ENCODE measurements at places on chromosomes 12 and 14.

GRCh38 chr14:82328442-82328841, 794.8 kb upstream of the SEL1L start:
- DNase-seq = no peak

DNA sequence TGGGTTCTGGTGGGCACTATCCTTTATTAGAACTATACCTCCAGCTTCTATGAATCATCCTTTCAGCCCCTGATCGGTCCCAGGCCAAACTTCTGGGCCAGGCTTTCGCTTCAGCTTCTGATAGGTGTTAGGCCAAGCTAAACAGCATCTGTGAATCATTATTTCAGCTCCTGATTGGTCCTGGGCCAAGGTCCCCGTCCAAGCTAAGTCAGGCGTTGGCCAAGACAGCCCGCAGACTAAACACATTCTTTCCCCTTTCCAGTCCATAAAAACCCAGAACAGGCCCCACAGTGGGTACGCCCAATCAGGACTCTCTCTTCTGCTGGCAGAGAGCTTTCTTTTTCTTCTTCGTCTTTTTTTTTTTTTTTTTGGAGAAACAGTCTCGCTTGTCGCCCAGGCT, 1808.9 kb upstream of the SEL1L start:
- no peak for DNase-seq

- no peak for DNase-seq
These were observed 53.7 kb downstream of the CCDC88C start for GRCh38 chr14:91363776-91364523.

- no peak for DNase-seq
These were observed 25.0 kb upstream of the SLC17A8 start for GRCh38 chr12:100331871-100332270.

- no peak for DNase-seq
These were observed 139.1 kb downstream of the TMTC1 start for GRCh38 chr12:29644536-29645162.

DNA sequence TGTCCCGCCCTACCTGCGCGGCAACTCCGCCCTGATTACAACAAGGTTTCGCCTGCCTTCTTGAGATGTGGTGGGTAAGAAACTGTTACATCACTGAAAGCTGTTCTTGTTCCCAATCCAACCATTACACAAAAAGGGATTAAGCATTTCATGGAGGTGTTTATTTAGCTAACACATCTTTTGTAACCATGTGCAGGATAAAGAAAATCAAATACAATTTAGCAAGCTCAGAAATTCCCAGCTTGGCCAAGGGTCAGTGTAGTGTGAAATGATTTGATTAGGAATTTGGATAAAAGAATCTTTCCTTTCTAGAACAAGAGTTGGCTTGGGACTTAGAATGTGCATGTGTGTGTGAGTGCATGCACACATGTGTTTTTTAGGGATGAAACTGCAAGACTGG, 6.3 kb downstream of the FOXN4 start:
- DNase-seq = no peak

DNA sequence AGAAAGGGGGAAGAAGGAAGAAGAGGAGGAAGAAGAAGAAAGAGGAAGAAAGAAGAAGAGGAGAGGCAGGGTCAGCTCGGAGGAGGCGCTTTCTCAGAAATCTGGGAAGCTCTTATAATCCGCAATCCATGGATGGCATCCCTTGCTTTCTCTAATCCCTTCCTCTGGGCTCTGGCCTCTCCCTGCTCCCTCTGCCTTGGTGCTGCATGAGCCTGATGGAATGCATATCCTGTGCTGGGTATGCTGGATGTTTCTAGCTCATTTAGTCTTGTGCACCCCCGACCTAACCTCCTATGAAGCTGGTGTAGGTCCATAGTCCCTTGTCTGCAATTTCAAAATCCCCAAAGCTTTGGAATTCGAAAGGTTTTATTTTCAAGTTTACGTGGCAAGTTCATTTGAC, 94.2 kb upstream of the MYL2 start:
- no peak for DNase-seq

DNA sequence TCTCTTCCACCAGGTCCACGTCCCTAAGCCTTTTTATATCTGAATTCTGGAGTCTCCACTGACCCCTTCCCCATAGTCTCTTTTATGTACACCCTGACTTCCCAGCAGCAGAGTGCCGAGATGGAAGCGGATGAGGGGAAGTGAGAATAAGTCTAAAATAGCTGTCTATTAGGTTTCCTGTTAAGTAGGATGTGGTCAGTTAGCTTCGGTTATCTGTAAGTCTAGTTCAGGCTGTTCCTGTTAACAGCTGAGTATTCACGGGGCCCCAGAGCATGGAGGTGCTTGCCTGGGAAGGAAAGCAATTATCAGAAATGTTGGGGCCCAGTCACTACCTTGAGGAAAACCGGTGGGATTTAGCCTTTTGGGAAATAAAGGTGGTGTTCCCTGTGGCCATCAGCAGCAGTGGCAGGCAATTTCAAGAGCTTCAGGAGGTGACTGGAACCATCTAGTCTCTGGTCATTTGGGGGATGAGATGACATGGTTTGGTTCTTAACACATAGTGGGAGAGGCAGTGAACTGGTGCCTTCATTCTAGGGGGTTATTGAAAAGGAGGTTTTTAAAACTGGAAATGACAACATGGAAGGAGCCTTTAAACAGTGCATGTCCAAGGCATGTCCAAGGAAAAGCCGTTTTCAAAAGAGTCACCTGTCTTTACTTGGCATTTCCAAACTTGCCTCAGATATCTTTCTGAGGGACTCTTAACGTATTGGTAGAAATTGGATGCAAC, 21.8 kb downstream of the CHST11 start:
- no peak for DNase-seq

DNA sequence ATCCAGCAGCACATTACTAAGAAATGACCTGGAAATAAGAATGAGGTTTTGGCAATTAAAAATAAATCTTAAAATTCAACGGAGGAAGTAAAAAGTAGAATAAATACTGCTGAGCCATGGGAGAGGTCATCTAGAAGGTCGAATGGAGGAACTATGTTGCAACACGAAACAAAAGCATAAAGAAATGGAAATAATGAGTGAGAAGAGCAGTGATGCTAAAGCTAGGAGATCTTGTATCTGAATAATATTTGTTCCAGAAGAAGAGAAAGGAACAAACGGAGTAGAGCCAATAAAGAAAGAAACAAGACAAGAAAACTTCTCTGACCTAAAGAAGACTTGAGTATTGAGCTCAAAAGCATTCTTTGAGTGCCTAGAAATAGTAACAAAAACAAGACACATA, 6.6 kb upstream of the KRT7 start:
- no peak for DNase-seq

DNA sequence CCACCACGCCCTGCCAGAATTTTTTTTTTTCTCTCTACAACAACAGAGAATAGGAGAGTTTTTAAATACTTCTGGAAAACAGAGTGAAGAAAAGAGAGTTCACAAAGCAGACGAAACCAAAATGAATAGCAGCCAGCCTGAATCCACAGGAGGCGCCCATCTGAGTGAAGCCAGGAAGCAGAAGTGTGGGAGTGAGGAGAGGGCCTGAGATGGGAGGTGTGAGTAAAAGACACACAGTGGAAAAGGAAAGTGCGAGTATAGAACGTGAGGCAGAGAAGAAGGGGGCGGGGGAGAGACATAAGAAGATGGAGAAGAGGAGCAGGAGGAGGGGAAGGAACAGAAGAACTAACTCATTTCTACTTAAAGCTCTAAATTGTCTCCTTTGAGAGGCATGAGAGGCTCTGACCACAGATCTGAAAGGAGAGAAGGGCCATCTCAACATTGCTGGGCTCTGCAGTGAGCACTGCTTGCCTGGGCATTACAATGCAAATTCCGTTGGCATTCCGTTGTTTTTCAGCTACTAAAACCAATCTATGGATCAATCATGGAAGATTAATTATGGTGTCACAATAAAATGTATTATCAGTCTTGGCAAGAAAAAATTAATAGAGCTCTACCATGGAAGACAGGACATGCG, 140.1 kb upstream of the CPSF6 start:
- DNase-seq = no peak

DNA sequence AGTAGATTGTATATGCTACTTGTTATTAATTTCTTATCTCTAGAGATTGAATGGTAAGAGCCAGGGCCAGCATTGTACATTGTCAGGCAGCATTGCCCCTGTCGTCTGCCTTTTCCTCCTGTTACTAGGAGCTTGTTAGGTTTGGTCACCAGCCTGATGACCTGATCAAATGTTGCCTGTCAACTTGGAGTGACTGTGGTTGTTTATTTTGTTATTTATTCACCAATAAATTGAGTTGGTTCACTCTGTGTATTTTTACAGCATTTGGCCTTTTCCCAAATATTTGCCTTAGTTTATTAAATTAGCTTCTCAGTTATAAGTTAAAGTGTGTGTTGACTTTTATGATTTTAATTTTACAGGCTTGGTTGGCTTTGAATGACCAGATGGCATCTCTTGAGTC, 88.4 kb downstream of the PRKCH start:
- no peak for DNase-seq

DNA sequence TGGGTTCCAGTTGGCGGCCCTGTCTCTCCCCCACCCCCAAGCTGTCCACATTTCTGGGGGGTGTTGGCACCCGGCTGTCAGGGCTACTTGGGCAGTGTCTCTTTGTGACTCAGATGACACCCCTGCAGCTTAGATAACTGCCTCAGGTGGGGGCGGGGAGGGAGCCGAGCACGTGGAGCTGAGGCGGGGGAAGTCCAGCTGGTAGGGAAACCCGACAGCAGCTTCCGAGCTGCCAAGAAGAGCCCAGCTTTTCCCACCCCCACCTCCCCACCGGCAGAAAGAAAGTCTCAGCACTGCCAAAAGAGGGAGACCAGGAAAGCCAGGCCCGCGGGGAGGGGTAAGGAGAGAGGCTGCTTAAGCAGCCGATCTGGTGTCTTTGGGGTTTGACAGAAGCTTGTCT, 1.4 kb downstream of the LRTM2 start:
- DNase-seq = no peak

GRCh38 chr14:103634156-103634555, 5.1 kb downstream of the KLC1 start:
- DNase-seq = no peak

- no peak for DNase-seq
These were observed 425.0 kb downstream of the TMEM121 start for GRCh38 chr14:105951399-105951798.

- DNase-seq = no peak
These were observed 61.7 kb upstream of the DDX11 start for GRCh38 chr12:31011746-31012566.

- DNase-seq = no peak
These were observed 51.8 kb upstream of the MMP17 start for GRCh38 chr12:131776237-131776889.

GRCh38 chr12:55619354-55620138, 17.1 kb upstream of the OR10P1 start:
- peak; percentile 82 for DNase-seq

GRCh38 chr14:81113176-81113575, 107.6 kb downstream of the GTF2A1 start:
- no peak for DNase-seq

- DNase-seq = no peak
These were observed 48.9 kb downstream of the PPP1R12A start for GRCh38 chr12:79885911-79886490.

- DNase-seq = no peak
These were observed 28.1 kb upstream of the PPM1A start for GRCh38 chr14:60220917-60221316.

DNA sequence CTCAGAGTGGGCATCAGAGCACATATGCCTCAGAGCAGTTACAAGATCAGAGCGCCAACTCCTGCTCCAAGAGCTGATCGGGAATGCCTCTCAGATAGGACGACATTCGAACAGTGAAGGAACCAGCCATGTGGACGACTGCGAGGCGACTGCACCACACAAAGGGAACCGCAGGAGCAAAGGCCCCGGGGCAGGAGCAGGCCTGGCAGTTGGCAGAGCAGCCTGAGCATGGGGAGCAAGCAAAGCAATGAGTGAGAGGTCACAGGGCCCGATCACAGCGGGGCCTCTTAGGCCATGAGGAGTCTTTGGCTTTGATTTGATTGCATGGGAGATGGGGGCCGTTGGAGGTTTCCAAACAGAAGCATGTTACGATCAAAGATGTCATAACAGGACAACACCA, 90.3 kb downstream of the LGMN start:
- DNase-seq = no peak

DNA sequence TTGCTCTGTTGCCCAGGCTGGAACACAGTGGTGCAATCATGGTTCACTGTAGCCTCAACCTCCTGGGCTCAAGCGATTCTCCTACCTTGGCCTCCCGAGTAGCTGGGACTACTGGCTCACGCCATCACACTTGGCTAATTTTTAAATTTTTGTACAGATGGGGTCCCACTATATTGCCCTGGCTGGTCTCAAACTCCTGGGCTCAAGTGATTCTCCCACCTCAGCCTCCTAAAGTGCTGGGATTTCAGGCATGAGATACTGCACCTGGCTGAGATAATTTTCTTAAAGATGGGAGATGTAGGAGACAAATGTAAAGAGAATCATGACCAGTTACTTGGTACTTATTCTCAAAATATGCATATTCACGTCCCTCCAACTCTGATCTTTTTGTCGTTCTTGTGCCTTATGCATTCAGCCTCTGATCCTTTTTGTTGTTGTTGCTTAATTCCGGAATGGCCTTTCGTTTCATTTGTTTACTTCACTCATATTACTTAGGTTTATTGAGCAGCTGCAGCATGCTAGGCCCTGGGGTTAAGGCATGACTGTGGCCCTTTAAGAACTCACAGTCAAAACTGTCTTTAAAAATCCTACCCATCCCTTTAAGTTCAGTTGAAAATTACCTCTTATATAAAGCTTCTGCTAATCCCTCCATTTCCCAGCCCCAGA, 8.9 kb downstream of the RBMS2 start:
- DNase-seq = no peak

GRCh38 chr14:39957290-39957689, 525.1 kb upstream of the FBXO33 start:
- peak; percentile 1 for DNase-seq

DNA sequence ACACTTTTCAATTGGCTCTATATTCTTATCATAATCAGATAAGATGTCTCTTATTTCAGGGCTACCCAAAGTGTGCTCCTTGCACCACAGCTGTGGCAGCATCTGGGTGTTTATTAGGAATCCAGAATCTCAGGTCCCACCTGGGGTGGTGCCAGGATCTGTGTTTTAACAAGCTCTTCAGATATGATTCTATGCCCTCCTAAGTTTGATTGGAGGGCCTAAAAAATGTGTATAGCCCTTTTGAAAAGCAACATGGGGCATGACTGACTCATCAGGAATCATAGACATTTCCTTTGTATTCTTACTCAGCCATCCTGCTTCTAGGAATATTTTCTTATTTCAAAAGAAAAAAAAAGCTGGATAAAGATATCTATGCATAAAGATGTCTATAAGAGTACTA, 103.1 kb downstream of the HELB start:
- DNase-seq = no peak

DNA sequence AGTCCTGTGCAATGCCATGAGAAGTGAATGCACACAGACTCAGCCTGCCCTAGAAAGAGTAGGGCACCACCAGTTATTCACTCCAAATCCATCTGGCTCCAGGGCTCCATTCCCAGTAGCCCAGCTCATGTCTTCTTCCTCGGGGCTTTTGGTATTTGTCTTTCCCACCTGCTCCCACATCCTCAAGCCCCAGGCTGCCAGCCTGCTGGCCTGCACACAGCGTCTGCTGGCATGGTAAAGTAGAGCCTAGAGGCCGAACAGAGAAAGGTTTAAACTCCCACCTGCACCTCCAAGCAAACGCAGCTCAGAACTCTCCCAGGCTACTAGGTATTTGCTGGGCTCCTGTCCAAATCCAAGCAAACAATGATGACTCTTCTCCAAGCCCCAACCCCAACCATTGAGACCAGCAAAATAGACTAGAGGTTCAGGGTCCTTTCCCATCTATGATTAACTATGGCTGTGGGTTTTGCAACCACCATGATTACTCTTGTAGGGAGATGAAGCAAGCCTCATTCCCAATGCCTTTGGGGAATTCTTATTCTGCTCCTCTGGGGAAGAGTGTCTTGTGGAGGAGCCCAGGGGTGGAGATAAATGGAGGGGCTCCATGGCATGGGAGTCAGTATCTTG, 5.2 kb upstream of the VDR start:
- no peak for DNase-seq

Measured in HTR-8/SVneo (cell line).